ENCODE measurements at places on chromosomes 5 and 9.

DNA sequence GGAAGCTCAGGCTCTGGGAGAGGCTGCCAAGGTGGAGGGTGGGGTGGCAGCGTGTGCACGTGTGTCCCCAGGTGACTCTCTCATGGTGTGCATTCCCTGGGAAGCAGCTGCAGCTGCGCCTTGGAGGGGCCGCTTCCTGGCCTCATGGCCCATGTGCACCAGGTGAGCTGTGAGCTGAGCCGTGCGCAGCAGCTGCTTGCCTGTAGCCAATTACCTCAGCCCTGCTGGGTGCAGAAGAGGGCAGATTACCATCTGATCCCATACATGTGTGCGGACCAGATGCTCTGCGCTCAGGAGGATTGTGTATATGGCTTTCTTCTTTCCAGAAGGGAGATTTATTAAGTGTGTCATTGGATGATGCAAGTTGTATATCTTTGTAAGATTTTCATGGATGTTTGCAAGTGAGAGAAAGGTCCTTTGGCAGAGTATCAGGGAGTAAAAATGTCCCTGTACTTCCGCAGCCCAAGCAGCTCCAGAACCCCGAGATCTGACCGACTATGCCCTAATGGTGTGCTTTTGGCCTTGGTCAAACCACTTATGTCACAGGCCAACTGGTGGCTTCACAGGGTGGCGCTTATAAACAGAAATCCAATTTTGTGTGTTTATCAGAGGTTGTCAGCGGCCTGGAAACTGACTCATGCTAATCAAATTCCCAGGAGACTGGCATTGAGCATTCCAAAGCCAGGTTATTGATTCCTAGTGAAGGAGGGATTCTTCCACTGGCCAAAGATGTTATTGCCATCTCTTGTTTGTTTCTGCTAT, 229.3 kb downstream of the GOLPH3 start:
- no peak for DNase-seq

DNA sequence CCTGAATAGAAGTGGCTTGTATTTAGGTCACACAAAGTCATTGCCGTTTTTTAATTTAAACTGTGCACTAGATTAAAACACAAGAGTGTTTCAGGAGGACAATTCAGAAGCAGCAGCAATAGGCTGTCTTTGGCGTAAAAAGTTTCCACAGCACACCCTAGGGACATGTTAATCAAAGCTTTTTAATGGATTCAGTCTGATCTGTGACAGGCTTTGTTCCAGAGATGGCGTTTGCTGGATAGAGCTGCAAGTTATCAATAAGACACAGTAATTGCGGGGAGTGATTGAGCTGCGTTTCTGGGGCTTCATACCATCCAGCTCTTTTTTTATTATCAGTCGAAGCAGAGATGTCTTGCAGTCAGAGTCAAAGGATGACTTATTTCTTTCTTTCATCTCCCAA, 300.3 kb downstream of the ZNF608 start:
- no peak for DNase-seq

DNA sequence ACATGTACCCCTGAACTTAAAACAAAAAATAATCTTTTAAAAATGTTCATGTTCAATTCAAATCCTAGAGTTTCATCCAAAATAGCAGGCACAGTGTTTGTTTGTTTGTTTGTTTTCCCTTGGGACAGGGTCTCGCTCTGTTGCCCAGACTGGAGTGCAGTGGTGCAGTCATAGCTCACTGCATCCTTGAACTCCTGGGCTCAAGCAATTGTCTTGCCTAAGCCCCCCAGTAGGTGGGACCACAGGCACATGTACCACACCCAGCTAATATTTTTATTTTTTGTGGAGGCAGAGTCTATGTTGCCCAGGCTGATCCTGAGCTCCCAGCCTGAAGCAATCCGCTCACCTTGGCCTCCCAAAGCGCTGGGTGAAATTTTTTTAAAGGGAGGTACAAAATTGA, 5.0 kb upstream of the POLR1E start:
- DNase-seq, result no peak

DNA sequence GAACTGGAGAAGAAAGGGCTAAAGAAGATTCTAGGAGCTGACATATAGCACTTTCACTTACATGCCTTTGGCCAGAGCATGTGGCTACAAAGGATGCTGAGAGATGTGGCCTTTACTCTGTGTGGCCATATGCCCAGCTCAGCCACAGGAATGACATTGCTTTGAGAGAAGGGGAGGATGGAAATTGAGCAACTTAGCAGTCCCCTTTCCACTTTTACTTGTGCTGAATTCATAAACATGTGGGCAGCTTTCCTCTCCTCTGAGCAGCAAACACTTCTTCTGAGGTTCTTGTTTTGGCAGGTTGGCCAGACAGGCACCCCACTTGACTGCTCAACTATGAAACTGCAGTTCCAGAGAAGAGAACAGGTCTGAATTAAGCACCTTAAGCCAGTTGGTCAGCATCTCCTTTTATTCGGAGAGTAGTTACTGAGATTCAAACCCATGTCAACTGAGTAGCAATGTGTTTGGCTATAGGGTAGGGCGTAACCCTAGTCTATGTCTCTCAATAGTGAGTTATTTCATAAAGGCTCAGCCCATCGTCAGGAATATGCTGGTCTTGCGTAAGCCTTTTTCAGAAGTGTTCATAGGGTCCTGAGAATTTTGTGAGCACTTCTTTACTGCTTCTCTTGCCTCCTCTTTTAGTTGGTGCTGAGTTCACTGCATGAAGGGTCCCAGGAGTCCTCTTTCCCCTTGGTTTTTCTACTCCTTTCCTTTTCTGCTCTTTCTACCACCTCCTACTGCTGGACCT, 134.5 kb downstream of the PALM2AKAP2 start:
- no peak for DNase-seq

DNA sequence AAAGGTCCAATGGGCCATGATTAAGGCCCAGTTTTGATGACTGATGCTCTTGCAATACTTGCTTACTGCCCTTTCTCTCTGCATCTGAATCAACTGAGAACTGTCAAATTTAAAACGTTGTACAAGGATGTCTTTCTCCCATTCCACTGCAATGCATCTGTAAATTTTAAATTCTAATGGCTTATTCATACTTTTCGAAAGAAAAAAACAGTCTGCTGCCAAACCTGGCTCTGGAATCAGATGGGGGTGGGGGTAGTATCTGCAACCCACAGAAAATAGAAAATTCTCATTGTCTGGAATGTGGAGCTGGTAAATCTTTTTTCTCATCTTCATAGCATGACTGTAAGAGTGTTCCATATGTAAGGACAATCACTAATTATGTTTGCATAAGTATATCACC, 371.8 kb upstream of the RFX3 start:
- no peak for DNase-seq

GRCh38 chr9:32525709-32526030, 326 bp downstream of the RIGI start:
- DNase-seq, result no peak

DNA sequence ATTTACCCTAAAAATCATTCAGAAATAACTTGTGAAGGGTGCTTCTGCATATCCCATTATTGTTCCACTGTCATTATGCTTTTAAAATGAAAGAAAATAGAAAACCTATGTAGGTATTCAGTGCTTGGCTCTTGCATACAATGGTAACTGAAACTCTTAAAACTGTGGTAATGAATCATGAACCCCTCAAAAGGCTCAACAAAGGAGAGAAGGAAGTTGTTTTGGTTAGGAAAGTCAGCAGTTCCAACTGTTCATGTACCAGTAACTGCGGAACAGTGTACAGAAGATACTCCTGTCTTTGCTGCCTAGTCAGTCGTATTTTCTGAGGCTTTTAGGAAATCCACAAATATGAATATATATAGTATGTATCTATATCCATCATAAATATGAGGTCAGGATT, 96.1 kb downstream of the OSMR start:
- DNase-seq, result no peak

DNA sequence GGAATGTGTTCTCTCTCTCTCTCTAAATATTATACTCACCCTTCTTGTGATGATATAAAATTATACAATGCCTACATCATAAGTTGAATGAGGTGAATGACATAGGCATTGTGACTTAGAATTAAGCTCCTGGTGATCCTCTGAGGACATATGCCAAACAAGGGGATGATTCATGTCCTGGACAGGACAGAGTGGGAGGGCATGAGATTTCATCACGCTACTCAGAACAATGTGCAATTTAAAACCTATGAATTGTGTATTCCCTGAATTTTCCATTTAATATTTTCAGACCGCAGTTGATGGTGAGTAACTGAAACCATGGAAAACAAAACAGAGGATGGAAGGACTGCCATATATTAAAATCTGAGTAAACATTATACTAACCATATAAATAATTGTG, 782.2 kb upstream of the NUDT12 start:
- DNase-seq, result no peak

DNA sequence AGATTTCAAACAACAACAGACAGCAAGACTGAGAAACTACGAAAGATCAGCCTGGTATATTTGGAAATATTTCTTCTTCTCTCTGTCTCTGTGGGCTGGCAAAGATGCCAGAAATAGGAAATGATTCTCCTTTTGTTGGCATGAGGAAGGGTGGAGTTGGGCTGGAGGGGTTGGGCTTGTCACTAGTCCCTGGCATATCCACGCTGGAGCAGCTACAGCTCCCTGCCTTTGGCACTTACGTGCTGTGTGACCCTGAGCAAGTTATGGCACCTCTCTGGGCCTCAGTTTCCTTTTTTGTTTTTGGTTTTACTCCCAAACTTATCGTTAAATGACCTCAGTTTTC, 354 bp upstream of the KCNMB1 start:
- peak; percentile 54 for DNase-seq

GRCh38 chr9:82608487-82608886, 454.5 kb downstream of the RASEF start:
- DNase-seq, result no peak

GRCh38 chr5:16593013-16593412, 23.8 kb downstream of the RETREG1 start:
- DNase-seq, result no peak

- DNase-seq, result no peak
These were observed 350.8 kb downstream of the ENC1 start for GRCh38 chr5:74289691-74290090.

- no peak for DNase-seq
These were observed 74.8 kb downstream of the MACIR start for GRCh38 chr5:103333376-103333775.

DNA sequence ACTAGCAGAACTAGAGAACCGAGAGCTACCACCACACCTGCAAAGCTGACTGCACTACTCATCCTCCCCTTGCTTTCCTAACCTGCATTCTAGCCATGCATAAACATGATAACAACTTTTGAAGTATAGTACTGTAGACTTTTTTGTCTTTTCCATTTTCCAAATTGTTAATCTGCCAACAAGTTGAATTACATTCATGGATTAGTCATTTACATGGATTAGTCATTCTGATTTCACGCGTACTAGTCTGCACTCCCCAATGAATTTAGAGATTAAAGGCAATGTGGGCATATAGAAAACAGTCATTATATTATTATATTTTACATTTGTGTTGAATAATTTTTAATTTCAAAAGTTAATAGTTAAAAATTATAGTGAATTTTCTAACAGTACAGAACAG, 81.4 kb downstream of the EDIL3 start:
- no peak for DNase-seq

DNA sequence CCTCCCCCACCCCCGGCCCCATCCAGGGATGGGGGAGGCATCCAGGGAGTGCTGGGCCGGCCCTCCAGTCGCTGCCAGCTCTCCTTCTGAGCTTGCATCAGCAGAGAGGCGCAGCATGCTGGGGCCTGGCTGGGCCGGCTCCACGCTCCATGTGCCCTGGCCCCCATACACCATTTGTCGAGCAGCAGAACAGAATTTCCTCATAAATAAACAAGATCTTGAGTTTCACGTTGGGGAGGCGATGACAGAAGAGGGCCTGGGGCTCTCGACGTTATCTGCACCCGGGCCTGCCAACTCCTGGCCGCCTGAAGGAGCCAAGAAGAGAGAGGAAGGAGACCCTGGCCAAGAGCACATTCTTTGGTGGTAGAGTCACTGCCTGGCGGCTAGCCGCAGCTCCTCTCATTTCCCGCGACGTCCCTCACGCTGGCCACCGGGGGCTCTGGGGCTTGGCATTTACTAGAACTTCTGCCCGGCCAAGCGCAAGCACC, 177.0 kb downstream of the FGF18 start:
- DNase-seq, result no peak

GRCh38 chr5:9066349-9066748, 479.5 kb downstream of the SEMA5A start:
- DNase-seq, result no peak

GRCh38 chr5:53512539-53512938, 32.1 kb downstream of the FST start:
- no peak for DNase-seq

GRCh38 chr5:132841305-132841704, 10.9 kb upstream of the SHROOM1 start:
- DNase-seq, result no peak

DNA sequence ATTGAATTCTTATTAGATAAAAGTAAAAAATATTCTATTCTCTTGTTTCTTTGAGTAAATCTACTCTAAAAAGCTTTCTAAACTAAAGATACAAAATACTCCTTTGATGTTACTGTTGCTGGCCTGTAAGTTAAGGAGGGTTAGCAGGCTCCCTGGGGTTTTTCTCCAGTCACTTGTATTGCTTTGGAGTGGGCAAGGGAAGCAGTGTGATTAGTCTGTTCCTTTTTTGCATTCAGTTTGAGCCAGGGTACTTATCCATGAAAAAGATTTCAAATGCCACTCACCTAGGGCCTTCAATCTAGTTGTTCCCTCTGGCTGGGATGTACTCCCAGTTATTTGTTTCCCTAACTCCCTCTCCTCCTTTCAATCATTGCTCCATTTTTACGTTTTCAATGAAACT, 256.2 kb upstream of the SMC2 start:
- no peak for DNase-seq

DNA sequence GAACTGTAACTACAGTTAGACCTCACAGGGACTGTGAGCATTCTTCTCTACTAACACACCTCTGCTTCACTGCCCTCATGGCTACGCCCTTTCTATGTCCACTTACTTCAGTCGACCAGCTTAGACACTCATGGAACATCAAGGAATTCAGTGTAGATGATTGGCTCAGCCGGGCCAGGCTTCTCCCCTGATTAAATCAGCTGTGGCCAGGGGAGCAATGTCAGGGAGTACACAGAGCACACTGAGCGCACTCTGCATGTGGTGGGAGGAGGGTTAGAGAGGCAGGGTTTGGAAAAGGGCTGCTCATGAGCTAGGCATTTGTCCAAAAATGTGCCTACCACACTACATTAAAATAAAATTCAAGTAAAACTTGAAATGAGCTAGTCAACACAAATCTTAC, 400.5 kb downstream of the ARRDC3 start:
- no peak for DNase-seq

GRCh38 chr5:158174918-158175851, 316.2 kb upstream of the CLINT1 start:
- DNase-seq, result peak; percentile 41

- no peak for DNase-seq
These were observed 513.9 kb downstream of the CTNND2 start for GRCh38 chr5:11390291-11390767.
